ENCODE measurements at places on chromosomes 1 and 21. TPM values are rescaled to one million over a fixed set of nuclear protein-coding genes. Genes with fewer than 3 reads are reported as not detected.

GRCh38 chr1:167898578-167899222, 15.2 kb downstream of the ADCY10 start:
- no peak for DNase-seq

- no peak for DNase-seq
These were observed 47.6 kb downstream of the SEC16B start for GRCh38 chr1:177922209-177922608.

DNA sequence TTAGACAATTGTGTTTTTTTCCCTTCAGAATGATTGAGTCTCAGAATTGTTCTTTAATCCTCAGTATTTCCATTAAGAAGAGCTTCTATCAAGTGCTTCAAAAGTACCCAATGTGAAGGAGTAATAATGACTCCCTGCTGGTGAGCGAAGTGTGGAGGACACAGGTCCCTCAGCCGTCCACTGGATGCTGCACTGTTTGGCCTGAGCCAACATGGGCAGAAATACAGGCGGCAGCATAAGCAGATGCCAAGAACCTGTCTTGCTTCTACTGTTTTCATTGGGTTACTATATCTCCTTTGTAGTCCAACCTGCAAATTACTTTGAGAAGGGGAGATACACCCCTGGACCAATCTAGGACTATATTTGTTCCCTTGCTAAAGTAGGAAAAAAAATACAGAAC, 55.3 kb upstream of the DPH5 start:
- no peak for DNase-seq

The CC2D1B gene
- 25.6 TPM for total RNA-seq

The S100A16 gene
- total RNA-seq, result 54.4 TPM

The C1orf94 gene
- 0.70 TPM for total RNA-seq

The NBPF6 gene
- not detected for total RNA-seq

Data from astrocyte (in vitro differentiated cells and primary cell).